ENCODE measurements at places on chromosomes 12 and 14. TPM values are rescaled to one million over a fixed set of nuclear protein-coding genes. Genes with fewer than 3 reads are reported as not detected.

The RBP5 gene
- 0.97 TPM for total RNA-seq

DNA sequence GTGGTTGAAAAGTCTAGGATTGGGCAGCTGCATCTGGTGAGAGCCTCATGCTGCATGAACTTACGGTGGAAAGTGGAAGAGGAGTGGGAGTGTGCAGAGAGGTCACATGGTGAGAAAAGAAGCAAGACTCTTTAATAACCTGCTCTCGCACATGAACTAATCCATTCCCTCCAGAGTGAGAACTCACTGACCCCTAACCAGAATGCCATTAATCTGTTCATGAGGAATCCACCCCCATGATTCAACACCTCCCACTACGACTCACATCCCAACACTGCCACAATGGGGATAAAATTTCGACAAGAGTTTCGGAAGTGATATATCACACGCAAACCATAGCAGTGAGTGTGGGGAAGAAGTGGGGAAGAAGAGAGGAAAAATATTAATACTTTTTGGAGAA, 377.4 kb downstream of the NAV3 start:
- DNase-seq = no peak

DNA sequence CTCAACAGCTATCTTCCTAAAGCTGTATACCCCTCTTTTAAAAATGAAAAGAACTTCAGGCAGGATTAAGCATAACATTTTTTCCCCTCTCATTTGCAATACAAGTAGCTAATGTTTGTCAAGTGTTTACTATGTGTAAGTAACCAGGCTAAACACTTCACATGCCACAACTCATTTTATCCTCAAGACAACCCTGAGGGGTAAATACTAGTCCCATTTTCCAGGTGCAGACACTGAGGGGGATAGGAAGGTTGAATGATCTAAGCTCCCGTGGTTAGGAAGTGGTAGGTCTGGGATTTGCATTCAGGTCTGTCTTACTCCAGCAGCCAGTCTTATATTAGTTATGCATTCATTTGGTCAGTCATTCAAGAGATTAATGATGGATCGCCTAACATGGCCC, 70.7 kb downstream of the ANO6 start:
- DNase-seq = no peak

DNA sequence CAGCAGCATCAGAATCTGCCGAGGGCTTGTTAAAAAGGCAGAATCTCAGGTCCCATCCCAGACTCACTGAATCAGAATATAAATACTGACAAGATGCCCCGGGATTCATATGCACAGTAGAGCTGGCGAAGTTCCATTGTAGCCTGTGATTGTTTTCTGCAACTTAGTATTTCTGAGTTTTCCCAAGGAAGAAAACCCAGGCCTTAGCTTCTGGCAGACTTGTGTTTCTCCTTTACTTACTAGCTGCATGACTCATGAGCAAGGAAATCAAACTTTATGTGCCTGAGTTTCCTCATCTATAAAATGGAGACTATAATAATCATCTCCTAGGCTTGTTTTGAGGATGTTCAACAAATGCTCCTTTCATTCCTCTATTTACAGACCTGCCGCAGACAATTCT, 278.5 kb upstream of the PLEKHG7 start:
- no peak for DNase-seq

The TAS2R31 gene
- total RNA-seq = 0.68 TPM

The FOXN4 gene
- total RNA-seq = not detected
